Thyroid gland (tissue), 4 donors: ENCODE measurements at places on chromosomes 1 and 21.

DNA sequence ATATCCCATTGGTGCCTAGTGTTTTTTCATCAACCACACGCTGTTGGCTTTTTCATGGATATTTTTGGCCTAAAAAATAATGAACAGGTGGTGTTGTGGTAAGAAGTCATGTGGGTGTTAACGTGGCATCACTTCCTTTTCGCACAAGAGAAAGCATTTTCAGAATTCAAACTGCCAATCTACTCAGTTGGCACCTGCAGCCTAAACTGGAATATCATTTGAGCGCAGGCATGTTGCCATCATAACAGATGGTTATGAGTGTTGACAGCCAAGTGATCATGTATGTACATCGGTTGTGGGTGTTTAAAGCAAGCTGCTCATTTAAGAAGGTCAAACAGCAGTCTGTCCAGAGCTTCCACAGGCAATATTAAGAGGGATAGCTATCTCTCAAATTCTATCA is 1963.0 kb downstream of the NCAM2 start:
- DNase-seq = no peak

DNA sequence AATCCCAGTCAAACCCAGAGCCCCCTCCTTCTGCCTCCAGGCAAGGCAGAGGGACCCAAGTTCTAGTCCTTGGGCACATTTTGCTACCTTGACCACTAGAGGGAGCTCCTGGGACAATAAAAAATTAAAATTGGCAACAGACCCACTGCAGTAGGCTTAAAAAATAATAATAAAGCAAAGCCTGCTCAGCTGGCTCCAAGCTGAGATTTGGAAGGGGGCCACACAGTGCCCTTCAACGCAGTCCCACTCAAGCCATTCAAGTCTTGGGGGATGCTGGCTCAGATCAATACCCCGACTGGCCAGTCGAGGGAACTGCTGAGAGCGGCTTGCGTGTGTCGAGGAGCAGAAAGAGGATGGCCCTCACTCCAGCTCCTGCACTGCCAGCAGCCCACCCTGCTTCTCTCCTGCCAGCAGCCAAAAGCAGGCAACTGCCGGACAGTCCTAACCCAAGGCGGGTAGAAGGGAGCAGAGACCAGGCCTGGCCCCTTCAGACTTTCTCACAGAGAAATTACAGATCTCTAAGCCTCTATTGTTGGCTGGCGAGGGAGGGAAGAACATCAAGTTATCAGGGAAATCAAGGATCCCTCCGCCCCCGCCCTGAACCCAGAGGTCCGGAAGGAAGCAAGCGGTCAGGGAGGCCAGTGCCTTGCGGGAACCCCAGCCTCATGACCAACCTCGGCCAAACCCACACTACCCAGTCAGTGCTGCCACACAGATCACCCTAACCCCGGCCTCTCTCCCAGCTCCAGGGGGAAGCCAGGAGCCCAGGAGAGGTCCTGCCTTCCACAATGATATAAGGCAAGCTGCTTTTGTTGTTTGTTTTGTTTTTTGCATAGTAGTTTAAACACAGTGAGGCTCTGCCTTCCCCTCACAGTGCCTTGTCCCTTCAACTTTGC is 4.9 kb upstream of the ALDH4A1 start:
- DNase-seq = peak; percentile 48

DNA sequence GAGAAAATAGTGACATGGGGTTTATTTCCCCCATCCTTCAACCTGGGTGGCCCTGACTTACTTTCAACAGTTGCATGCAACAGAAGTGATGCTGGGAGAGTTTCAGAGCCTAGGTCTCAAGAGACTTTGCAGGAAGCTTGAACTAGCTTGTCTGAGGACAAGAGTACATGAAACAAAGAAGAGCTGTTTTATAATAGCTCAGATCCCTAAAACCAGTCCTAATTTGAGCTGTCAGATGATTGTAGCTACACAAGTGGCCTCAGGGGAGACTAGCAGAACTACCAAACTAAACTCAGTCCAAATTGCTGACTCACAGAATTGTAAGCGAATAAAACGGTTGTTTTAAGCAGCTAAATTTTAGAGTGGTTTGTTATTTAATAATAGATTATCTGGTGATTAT is 17.1 kb downstream of the RC3H1 start:
- no peak for DNase-seq

GRCh38 chr1:13983393-13983792 is 283.4 kb downstream of the PRDM2 start:
- DNase-seq = no peak

DNA sequence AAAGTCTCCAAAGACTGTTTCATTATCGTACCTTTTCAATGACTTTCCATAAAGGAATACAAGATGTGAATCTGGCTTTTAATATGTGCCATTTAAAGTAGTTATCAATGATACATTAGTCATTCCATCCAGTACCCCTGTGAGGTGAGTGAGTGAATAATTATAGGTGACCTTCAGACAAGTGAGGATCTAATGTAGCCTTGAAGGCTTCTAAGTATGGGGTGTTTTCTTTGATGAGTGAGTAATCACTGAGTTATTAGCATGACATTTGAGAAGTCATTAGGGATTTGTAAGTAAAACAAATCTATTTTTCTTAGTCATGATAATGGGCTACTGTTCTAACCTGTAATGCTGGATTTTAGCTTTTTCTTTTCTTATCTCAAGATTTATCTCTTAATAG is 831.4 kb downstream of the ADGRL2 start:
- no peak for DNase-seq

DNA sequence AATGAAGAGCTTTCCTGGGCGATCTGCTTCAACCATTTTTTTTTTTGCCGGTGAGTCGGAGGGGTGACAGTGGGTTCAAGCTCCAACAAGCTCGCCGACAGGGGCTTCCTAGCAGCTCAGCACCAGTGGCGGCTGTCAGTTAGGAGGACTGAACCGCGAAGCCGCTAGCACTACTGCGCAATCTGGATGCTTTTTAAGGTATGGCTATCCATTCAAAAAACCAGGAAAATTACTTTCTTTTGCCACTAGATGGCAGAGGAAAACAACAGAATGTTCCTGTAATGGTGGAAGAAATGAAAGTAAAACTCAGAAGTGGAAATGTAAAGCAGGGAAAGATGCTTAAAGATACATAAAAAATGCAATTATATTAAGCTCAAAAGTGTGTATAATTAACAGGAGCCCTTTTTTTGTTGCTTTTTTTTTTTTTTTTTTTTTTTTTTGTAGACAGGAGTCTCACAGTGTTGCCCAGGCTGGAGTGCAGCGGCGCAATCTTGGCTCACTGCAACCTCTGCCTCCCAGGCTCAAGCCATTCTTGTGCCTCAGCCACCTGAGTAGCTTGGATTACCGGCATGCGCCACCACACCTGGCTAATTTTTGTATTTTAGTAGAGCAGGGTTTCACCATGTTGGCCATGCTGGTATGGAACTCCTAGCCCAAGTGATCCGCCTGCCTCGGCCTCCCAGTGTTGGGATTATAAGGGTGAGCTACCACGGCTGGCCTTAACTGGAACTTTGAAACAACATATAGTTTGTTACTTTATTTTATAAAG is 8.5 kb downstream of the KYAT3 start:
- no peak for DNase-seq

GRCh38 chr1:31809698-31810097 is 6.1 kb downstream of the SPOCD1 start:
- DNase-seq = no peak
